Fibroblast of villous mesenchyme (primary cell): ENCODE measurements at places on chromosomes 1 and 21.
A peak's percentile ranks its signal among the peaks of the same experiment; 100 is the strongest.

- DNase-seq, result no peak
Measured at GRCh38 chr1:153546371-153546770, 765 bp upstream of the S100A4 start.

DNA sequence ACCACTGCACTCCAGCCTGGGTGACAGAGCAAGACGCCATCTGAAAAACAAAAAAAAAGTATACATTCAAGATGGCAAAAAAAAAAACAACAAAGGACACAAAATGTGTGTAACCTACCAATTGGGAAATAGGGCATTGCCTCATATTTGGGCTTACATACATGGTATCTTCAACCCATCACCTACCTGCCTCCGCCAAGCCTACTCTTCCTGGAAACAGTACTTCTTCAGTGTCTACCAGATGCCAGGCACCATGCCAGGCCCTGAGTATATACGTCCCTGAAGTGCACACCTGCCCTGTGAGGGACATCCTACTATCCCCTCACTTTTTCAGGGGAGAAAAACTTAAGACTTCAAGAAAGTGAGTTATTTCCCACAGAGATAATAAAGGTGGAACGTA is 160.2 kb downstream of the TOMM20 start:
- DNase-seq, result no peak

DNA sequence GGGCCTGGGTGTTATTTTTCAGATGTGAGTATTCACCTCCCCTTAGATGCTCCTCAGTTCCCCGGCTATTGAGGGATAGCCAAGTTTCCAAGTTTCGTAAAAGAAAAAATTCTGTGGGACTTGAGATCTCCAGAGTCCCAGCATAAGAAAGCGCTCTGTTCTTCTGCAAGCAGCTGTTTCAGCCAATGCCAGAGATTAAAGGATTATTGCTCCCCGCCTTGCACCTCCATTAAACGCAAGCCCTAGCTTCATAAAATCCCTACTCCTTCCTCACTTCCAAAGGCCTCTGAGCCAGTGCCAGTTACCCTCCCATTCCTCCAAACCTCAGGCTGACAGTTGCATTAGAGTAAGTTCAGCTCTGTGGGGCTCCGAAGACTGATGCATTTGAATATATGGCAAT is 56.4 kb downstream of the CHIA start:
- peak; percentile 26 for DNase-seq

DNA sequence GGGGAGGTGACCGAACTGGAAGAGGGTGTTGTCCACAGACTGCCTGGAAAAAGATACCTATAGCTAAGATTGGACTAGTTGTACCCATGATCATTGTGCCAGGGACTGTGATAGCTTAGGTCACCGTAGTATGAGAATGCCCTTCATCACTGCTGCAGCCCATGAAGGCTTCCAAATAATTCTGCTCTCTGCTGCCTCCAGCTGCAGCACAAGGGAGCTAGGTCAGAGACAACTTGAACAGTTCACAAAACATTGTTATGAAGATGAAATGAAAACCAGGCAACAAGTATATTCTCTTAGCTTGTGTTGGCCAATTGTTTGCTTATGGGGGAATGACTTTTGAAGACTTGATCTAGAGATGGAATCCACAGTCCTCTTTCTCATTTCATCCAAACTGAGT is 246.7 kb downstream of the MRPL39 start:
- DNase-seq, result no peak

GRCh38 chr1:180230416-180230790 is 339 bp downstream of the LHX4 start:
- no peak for DNase-seq

GRCh38 chr1:115924770-115925169 is 51.5 kb upstream of the SLC22A15 start:
- no peak for DNase-seq

DNA sequence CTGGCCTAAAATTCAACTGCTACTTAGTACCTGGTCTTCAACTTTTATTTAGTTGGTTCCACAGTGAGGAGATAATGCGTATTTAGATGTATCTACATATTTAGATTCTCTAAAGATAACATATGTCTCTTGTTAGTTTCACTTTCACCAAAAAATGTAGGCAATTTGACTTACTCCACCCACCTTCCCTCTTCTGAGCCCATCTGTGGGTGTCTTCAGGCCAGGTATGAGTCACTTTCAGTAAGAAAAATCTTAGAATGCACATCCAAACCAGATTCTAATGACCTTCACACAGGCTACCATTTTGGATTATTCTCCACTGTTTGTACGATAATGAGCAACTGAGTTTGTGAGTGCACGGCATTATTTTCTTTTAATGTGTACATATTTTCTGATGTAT is 501.7 kb downstream of the NEGR1 start:
- no peak for DNase-seq

GRCh38 chr1:210456731-210457255 is 128.1 kb downstream of the HHAT start:
- no peak for DNase-seq

DNA sequence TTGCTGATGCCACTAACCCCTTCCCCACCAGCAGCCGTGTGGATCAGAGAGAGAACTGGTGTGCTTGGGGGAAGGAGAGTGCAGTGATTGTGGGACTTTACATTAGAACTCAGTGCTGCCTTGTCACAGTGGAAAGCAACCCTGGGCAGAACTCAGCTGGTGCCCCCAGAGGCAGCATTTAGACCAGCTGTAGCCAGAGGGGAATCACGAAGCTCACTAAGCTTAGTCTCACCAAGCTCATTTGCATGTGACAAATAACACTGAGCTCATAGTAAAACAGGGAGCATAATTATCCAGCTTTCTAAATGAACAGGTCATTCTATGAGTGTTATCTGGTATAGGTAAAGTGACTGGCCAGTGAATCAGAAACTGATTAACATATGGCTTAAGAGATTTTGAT is 9.8 kb upstream of the SMAP2 start:
- no peak for DNase-seq

DNA sequence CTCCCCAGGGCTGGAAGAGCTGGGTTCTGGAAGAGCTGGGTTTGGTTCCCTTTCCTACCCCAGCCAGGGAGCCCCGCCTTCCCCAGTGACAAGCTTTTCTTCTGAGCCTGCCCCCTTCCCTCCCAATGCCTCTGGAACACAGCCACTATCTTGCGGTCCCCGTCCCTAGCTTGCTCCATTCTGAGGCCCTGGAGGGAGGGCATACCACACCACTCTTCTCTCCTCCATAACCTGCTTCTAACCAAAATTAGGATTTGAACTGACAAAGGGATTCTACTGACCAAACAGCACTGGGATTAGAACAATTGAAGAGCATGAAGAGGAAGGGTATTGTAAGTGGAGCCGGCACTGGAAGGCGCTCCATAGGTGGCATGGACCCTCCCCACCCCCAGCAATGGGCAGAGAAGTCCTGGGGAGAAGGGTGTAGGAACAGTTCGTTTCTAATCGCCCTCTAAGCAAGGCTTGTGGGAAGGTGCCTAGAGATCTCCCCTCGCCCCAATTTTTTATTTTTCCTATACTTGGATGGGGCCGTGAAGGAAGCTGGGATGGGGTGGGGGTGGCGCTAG is 690 bp downstream of the C1orf216 start:
- peak; percentile 70 for DNase-seq

GRCh38 chr1:118202076-118202608 is 17.1 kb upstream of the SPAG17 start:
- no peak for DNase-seq

DNA sequence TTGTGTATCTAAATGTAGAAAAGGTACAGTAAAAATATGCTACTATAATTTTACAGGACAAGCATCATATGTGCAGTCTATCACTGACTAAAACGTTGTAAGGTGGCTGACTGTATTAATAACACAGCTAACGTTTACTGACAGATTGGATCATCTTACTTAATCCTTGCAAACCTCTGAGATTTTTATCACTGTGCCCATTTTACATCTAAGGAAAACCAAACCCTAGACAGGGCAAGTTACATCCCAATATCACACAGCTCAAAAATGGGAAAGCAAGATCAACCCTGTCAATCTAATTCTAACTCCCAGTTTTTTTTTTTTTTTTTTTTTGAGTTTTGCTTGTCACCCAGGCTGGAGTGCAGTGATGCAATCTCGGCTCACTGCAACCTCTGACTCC is 7.5 kb upstream of the RIT1 start:
- DNase-seq, result no peak

DNA sequence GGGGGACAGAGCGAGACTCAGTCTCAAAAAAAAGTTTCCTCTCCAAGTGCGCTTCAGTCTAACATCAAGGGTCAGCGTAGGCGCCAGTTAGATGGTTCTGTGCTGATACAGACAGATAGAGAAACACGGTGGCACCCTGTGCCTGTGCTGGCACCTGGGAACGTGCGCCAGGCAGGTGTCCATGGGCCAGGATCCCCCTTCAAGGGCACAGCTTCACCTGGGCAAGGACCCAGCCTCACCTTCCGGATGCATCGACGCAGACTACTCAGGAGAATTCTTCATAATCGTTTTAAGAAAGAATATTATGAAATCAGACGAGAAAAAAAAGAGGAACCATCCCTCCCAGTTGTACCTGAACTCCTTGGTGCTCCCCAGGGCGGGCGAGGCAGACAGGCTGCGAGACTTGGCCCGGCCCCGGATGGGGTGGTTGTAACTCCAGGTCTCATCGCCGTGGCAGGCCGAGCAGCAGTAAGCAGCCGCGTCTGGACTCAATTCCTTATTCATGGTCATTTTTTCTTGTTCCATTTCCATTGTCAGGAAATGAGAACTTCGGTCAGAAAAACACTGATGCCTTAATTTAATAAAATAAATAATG is 13.3 kb downstream of the NADK start:
- DNase-seq, result no peak

DNA sequence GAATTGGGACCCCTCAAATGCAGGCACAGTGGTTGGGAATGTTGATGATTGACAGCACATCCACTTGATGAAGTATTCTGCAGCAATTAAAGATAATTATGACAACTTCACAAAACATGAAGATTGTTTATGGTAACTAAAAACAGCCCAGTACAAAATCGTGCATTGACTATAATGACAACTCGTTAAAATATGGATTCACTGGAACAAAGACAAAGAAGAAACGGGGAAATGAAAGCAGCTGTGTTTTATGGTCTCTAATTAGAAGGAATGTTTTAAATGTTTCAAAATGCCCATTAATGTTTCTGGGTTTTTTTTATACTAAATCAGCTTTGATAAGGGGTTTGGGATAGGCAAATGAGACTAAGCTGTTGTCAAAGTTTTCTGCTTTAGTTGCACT is 36.1 kb downstream of the NIPAL3 start:
- DNase-seq, result no peak
